ENCODE measurements at places on chromosomes 3 and 15.

DNA sequence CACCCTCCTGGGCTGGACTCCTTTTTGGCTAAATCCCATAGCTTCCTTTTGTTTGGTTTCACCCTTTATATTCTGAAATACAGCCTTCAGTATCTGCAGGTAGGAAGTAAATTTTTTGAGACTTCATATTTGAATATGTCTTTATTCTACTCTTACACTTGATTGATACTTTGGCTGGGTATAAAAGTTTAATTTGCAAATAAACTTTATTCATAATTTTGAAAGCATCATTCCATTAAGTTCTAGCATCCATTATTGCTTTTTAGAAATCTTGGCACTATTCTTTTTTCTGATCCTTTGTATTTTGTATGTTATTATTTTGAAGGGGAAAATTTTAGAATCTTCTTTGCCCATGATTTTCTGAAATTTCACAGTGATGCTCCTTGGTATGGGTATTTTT lies 41.3 kb upstream of the FILIP1L start:
- DNase-seq, result no peak

DNA sequence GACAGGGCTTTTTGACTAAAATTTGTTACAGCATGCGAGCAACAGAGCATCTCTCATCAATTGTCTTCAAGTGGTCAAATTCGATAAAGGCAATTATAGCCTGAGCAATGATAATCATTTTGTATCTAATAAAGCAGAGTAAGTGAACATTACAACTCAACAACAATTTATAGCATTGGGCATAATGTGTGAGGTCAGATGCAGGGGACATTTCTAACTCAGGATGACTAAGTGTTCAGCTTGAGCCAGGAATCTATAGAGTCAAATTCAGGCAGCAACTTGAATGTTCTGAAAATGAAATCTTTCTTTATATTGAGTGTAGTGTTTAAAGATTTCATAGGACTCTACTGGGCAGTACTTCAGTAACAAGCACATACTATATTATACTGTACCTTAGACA lies 1226.0 kb downstream of the ZPLD1 start:
- no peak for DNase-seq

- no peak for DNase-seq
These were observed 37.8 kb downstream of the CCNL1 start for GRCh38 chr3:157122116-157122515.

DNA sequence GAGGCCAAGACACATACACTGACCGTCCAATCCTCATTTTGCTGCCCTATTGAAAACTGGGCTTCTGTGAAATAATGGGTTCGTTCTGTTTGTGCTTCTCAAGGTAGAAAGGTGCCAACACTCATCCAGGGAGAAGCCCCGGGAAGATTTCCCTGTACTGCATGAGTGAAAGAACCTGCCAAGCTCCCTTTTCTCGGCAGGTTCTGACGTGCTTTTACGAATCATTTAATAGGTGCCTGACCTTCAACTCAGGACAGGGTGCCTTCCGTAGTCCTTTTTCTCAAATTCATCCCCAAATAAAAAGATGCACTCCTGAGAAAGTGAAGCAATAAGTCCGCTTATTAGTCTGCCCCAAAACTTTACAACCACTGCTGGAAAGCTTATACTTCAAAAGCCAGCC lies 64.2 kb downstream of the B3GNT5 start:
- DNase-seq, result no peak

- no peak for DNase-seq
These were observed 123.4 kb upstream of the CADM2 start for GRCh38 chr3:84835366-84835765.

- no peak for DNase-seq
These were observed 12.6 kb downstream of the RASGRP1 start for GRCh38 chr15:38551720-38552648.

GRCh38 chr3:160458151-160458550 lies 8.6 kb upstream of the TRIM59 start:
- no peak for DNase-seq

DNA sequence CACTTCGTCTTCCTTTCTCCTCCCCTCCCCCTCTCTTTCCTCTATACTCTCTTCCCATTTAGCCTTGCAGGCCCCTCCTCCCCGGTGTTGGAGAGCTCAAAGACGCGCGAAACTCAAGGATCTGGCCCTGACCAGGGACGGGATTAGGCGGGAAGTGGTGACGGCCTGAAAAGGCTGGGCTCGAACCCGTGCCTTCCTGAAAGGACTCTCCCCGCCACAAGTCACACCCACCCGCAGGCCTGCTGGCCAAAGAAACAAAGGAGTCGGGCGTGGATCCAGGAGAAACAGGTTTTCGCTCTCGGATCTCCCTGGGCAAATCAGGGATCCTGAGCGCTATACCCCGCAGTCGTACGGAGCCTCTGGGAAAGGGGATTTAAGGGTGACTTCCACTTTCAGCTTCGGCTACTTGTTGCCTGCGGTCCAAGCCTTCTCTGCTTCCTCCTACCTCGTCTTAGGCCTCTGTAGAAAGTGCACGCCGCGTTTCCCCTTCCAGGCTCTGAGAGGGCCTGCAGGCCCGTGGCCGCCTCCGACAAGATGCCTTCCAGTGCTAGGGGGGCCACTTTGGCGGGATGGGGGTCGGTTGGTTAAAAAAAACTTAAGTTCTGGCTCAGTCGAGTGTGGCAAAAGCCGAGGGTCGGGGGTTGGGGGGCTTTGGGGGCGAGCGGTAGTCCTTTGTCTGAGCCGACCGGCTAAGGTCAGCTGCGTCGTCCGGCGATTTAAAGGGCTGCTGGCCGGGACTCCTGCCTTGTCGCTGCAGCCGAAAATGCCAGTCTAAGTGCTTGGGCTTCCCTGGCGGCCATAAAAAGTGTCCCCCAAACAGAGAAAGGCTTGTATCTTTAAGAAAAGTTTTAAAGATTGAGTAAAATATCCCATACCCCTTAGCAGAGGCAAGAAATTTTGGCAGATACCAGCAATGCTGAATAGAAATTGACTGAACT lies 8.2 kb downstream of the ZIC4 start:
- no peak for DNase-seq

GRCh38 chr3:105862217-105862616 lies 6.6 kb downstream of the CBLB start:
- no peak for DNase-seq

DNA sequence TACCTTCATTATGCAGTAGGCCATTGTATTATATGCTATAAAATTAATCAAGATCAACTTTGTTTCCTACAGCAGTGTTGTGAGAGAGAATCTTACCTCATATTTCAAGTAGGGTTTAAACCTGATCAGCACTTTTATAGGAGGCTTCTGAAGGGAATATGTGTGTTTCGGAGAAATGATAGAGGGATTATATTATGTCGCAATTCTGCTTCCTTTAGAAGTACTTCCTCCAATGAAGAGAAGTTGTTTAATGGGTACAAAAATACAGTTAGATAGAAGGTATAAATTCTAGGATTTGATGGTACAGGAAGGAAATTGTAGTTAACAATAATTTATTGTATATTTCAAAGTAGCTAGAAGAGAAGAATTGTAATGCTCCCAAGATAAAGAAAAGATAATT lies 54.9 kb downstream of the NSUN3 start:
- no peak for DNase-seq

DNA sequence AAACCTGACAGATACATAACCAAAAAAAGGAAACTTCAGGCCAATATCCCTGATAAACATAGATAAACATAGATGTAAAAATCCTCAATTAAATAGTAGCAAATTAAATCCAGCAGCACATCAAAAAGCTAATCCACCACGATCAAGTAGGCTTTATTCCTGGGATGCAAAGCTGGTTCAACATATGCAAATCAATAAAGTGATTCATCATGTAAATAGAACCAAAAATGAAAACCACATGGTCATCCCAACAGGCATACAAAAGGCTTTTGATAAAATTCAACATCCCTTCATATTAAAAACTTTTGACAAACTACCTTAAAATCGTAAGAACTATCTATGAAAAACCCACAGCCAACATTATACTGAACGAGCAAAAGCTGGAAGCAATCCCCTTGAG lies 882.2 kb downstream of the NTRK3 start:
- DNase-seq, result no peak

GRCh38 chr3:46664188-46664970 lies 29.1 kb downstream of the ALS2CL start:
- DNase-seq, result no peak

- DNase-seq, result no peak
These were observed 360.0 kb upstream of the PROK2 start for GRCh38 chr3:72144773-72145505.

- DNase-seq, result no peak
These were observed 160.0 kb downstream of the STT3B start for GRCh38 chr3:31692751-31693150.

DNA sequence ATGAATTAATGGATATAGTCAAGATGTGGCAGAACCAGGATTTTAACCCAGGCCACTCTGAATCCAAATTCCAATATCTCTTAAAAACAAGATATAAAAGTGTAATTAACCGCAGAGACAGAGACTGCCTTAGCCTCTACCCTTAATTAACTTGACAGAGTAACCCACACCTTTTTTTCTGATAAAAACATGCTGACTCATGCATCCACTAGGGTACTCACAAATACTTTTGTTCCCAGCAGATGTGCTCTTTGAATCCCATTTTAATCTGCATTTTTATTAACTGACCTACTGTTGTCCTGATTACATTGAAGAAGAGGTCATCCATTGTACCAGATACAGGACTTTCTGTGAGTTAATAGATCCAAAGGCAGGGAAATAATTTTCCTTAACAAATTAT lies 278.3 kb downstream of the CHL1 start:
- DNase-seq, result no peak

- DNase-seq, result no peak
These were observed 189.0 kb downstream of the VGLL3 start for GRCh38 chr3:86801921-86802320.

DNA sequence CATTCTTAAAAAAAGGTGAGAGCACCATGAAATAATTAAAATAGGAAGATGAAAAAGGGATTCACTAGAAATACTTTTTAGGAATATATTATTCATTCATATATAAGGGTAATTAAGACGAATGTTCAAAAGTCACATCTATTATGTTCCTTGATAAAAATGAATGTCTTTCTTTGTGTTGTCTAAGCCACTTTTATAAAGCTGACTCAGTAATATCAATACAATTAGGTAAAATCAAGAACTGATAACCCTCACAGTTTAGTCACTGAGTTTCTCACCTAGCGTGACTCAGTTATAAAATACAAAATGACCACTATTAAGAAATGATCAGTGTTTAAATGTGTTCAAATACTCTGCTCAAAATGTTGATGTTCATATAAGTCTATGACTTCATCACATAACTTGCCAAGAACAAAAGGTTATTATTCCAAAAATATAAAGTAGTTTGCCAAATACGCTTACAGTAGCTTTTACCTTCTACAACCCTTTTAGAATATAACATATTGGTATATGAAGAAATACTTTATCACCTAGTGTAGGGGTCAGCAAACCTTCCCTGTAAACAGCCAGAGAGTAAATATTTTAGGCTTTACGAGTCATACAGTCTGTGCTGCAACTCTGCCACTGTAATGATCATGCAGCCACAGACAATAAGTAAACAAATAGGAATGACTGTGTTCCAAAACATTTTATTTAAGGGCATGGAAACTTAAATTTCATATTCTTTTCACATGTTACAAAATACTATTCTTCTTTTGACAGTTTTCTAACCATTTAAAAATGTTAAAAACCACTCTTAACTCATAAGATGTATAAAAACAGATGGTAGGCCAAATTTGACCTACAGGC lies 369.8 kb downstream of the TBC1D5 start:
- DNase-seq, result no peak

GRCh38 chr3:136485777-136486176 lies 235.6 kb downstream of the PCCB start:
- DNase-seq, result no peak

DNA sequence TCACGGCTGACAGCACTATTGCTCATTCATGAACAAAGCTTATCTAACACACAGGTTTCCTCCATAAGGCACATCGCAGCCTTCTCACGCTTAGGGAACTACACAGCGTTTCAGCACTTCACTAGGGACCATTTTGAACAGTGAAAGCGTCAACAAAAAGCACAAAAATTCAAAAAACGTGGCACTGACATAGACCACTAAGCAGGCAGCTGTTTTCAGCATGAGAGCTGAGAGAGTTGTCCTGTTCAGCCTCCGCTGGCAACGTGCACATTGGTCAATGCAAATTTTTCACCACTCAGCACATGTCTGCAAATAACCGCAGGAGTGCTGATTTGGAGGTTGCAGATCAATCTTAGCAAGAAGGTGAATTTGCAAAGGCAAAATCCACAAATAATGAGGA lies 109.2 kb downstream of the LRRK1 start:
- no peak for DNase-seq

GRCh38 chr3:143821862-143822261 lies 26.4 kb downstream of the SLC9A9 start:
- DNase-seq, result no peak

GRCh38 chr3:62659660-62660059 lies 215.6 kb downstream of the CADPS start:
- no peak for DNase-seq

DNA sequence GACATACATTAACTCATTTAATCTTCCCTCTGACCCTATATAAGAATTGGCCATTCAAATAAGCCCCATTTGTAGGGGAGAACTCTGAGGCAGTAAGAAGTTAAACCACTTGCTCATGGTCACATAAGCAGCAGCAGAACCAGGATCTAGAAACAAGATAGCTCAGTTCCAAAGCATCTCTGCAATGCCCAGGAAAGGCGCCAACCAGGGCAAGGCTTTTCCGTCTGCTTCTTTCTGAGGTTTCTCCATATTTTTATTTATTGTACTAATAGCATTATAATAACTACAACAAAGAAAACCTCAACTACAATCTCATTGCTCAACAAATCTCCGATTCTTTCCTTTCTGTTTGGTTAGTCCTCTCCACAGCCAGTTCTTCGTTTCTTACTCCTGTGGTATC lies 4.3 kb upstream of the UBE2E2 start:
- no peak for DNase-seq

DNA sequence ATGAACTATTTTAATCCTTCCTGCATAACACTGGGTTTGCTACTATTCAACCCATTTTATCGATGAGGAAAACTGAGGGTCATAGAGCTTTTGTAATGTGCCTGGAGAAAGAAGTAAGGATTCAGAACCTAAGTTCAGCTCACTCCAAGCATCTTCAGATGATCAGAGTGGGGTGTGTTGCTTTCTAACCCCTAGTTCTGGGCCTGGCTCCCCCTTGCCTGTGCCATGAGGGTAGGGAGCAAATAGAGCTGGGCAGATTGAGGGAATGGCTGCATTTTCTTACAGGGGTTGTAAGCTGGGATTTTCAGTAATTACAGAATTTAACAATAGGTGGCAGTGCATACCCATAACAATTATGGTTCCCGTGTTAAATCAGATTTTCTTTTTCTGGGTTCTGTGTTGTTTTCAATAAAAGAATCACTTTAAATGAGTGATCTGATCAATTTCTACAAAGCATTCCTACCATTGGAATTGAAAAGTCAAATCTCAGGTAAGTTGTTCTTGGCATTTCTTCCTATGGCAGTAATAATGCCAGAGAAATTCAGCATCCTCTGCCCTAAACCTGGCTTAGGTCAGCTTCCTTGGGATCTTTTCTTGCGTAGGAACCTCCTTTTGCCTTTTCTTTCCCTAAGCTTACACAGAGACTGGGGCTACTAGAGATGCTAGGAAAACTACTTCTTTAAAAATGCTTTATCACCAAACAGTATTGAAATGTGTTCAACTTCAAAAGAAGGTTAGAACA lies 103.8 kb upstream of the IL12A start:
- DNase-seq, result no peak

Measured in activated CD4-positive, alpha-beta T cell treated with anti-CD3 and anti-CD28 coated beads, Interleukin-2, amount 50 U/mL, for 4 hours (primary cell).